Memory B cell (primary cell): ENCODE measurements at places on chromosomes 12 and 14.

GRCh38 chr12:106146987-106147386, 8.2 kb upstream of the NUAK1 start:
- H3K27ac ChIP-seq, result no peak overlapping the region
- H3K36me3 ChIP-seq, result no peaks in the 10 kb centered on the region
- H3K4me1 ChIP-seq, result peaks cover 4% of the 10 kb centered on the region
- no peak overlapping the region for H3K4me3 ChIP-seq
- H3K27me3 ChIP-seq, result peaks cover 14% of the 10 kb centered on the region
- no peak for DNase-seq

DNA sequence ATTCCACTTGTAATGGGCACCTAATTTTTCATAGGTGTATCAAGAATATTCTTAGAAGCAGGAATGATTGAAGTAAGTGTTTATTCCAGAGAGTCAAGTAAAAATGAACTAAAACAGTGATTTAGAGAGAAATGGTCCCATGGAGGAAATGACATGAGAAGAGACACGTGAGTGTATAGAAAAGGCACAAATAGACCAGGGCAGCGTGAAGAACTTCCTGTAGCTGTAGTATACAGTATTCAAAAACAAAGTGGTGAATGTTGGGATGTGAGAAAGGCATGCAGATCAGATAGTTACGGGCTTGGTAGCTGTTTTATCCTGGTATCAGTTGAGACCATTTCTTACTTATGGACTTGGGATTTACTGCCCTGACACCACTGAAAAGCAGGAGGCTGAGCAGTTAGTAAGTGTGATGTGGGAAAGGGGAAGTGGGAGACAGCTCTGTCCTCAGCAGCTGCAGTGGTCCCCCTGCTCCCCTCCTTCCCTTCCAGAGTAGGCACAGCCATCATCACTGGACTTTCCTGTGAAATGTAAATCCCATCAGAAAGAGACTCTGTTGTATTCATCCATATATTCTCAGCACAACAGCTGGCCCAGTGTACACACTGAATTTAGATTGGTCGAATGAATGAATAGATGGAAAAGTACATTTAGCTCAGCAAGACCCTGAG, 16.8 kb upstream of the TESPA1 start:
- DNase-seq, result no peak
- peaks cover 9% of the 10 kb centered on the region for H3K36me3 ChIP-seq
- no peaks in the 10 kb centered on the region for H3K27me3 ChIP-seq
- H3K4me1 ChIP-seq, result peaks cover 13% of the 10 kb centered on the region
- peak overlapping the region; percentile 2 for H3K4me3 ChIP-seq

- H3K4me1 ChIP-seq, result no peaks in the 10 kb centered on the region
- H3K27ac ChIP-seq, result no peak overlapping the region
- no peak overlapping the region for H3K4me3 ChIP-seq
- no peak for DNase-seq
These were observed 844.3 kb downstream of the GALC start for GRCh38 chr14:87148655-87149054.

GRCh38 chr12:78756936-78757335, 107.6 kb upstream of the SYT1 start:
- no peak overlapping the region for H3K4me3 ChIP-seq
- DNase-seq, result no peak
- no peak overlapping the region for H3K27ac ChIP-seq
- no peaks in the 10 kb centered on the region for H3K4me1 ChIP-seq

DNA sequence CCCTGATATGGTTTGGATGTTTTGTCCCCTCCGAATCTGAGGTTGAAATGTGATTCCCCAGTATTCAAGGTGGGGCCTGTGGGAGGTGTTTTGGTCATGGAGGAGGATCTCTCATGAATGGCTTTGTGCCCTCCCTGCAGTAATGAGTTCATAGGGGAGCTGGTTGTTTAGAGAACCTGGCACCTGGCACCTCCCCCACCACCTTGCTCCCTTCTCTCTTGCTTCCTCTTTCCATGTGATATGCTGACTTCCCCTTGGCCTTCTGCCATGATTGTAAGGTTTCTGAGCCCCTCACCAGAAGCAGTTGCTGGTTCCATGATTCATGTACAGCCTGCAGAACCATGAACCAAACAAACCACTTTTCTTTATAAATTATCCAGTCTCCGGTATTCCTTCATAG, 32.6 kb downstream of the CD163L1 start:
- H3K27me3 ChIP-seq, result peaks cover 3% of the 10 kb centered on the region
- H3K36me3 ChIP-seq, result no peaks in the 10 kb centered on the region
- no peaks in the 10 kb centered on the region for H3K4me1 ChIP-seq
- H3K27ac ChIP-seq, result no peak overlapping the region
- DNase-seq, result no peak

DNA sequence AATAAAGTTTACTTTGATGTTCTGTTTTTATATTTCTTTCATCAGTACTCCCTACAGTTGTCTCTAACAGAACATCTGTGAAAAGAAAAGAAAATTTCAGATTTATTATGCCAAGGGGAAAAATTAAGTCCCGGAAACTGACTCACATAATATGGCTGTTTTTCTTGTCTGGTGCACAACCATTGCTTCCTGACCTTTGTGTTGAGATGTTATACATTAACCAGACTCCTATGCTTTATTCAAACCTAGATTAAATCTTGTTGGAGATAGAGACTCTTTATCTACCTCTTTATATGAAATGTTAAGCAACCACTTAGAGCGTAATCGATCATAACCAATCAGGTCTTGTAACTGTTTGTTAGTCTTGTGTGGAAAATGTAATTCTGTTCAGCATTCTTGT, 37.6 kb upstream of the BICD1 start:
- no peak for DNase-seq
- H3K4me1 ChIP-seq, result peaks cover 3% of the 10 kb centered on the region
- no peak overlapping the region for H3K27ac ChIP-seq

GRCh38 chr14:24299255-24300191, at the start of the genes DHRS1 and NOP9:
Gene DHRS1, minus strand, starts transcription at chr14:24299780. Its CDS starts 674 bp downstream, at chr14:24299106.
Gene NOP9, plus strand, starts transcription at chr14:24299850. Its CDS starts 105 bp downstream, at chr14:24299955.
- no peaks in the 10 kb centered on the region for H3K27me3 ChIP-seq
- peak; percentile 97 for DNase-seq
- H3K4me1 ChIP-seq, result peaks cover 36% of the 10 kb centered on the region
- peak within 1 kb of the TSS; percentile 91 for H3K4me3 ChIP-seq
- H3K27ac ChIP-seq, result peak within 1 kb of the TSS; percentile 94

- H3K4me1 ChIP-seq, result no peaks in the 10 kb centered on the region
- H3K36me3 ChIP-seq, result no peaks in the 10 kb centered on the region
- no peak for DNase-seq
- no peaks in the 10 kb centered on the region for H3K27me3 ChIP-seq
These were observed 113.1 kb downstream of the TTC6 start for GRCh38 chr14:37708481-37708880.

GRCh38 chr14:39368261-39368959, 63.8 kb downstream of the FBXO33 start:
- no peaks in the 10 kb centered on the region for H3K4me1 ChIP-seq
- H3K27ac ChIP-seq, result peak overlapping the region; percentile 7
- DNase-seq, result no peak
- H3K27me3 ChIP-seq, result no peaks in the 10 kb centered on the region
- H3K36me3 ChIP-seq, result peaks cover 35% of the 10 kb centered on the region

- H3K4me3 ChIP-seq, result no peak overlapping the region
- no peak for DNase-seq
- peaks cover 11% of the 10 kb centered on the region for H3K27me3 ChIP-seq
- no peaks in the 10 kb centered on the region for H3K4me1 ChIP-seq
- H3K36me3 ChIP-seq, result no peaks in the 10 kb centered on the region
These were observed 127.3 kb upstream of the TMPO start for GRCh38 chr12:98388126-98388525.

GRCh38 chr14:65303899-65304222, 108.7 kb upstream of the FUT8 start:
- no peaks in the 10 kb centered on the region for H3K27me3 ChIP-seq
- DNase-seq, result no peak
- peak overlapping the region; percentile 74 for H3K4me3 ChIP-seq
- peak overlapping the region; percentile 92 for H3K27ac ChIP-seq
- peaks cover 52% of the 10 kb centered on the region for H3K4me1 ChIP-seq

- no peaks in the 10 kb centered on the region for H3K4me1 ChIP-seq
- no peak overlapping the region for H3K4me3 ChIP-seq
- H3K27me3 ChIP-seq, result no peaks in the 10 kb centered on the region
- peaks cover 17% of the 10 kb centered on the region for H3K36me3 ChIP-seq
These were observed 34.1 kb downstream of the SCFD1 start for GRCh38 chr14:30656190-30656632.
